MV-4-11 (cell line): ENCODE measurements at places on chromosomes 7 and 10.
A peak's percentile ranks its signal among the peaks of the same experiment; 100 is the strongest.

GRCh38 chr10:48364659-48365405 is 58.4 kb downstream of the MAPK8 start:
- no peak for DNase-seq

- DNase-seq = no peak
These were observed 28.3 kb upstream of the PLPP4 start for GRCh38 chr10:120428754-120429153.

GRCh38 chr10:31677195-31678138 is 251.2 kb downstream of the ARHGAP12 start:
- no peak for DNase-seq

DNA sequence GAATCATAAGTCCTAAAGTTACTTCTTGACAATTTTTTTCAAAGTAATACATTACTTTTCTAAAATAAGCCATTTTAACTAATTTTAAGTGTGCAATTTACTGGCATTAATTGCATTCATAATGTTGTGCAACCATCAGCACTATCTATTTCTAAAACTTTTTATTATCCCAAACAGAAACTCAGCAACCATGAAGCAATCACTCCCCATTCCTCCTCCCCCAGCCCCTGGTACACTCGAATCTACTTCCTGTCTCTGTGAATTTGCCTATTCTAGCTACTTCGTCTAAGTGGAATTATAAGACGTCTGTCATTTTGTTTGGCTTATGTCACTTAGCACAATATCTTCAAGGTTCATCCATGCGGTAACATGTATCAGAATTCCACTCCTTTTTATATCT is 84.9 kb downstream of the MKX start:
- peak; percentile 63 for DNase-seq

GRCh38 chr7:17016402-17017010 is 134.7 kb upstream of the AGR3 start:
- no peak for DNase-seq

DNA sequence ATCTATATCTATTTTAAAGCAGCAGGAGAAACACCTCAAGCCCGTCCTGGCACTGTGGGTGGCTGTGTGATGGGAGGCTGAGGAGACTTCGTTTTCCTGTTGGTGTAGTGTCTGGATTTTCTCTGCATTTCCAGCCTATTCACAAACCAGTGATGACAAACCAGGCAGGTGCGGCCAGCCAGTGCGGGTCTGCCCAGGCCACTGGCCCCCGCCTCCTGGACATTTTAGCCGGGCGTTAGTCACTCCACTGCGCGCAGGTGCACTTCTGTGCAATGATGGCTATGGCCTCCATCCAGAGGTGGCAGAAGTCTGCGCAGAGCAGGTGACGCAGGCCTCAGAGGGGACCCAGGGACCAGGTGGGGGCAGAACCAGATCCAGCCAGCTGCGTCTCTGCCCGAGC is 64.9 kb upstream of the PITRM1 start:
- DNase-seq = no peak

DNA sequence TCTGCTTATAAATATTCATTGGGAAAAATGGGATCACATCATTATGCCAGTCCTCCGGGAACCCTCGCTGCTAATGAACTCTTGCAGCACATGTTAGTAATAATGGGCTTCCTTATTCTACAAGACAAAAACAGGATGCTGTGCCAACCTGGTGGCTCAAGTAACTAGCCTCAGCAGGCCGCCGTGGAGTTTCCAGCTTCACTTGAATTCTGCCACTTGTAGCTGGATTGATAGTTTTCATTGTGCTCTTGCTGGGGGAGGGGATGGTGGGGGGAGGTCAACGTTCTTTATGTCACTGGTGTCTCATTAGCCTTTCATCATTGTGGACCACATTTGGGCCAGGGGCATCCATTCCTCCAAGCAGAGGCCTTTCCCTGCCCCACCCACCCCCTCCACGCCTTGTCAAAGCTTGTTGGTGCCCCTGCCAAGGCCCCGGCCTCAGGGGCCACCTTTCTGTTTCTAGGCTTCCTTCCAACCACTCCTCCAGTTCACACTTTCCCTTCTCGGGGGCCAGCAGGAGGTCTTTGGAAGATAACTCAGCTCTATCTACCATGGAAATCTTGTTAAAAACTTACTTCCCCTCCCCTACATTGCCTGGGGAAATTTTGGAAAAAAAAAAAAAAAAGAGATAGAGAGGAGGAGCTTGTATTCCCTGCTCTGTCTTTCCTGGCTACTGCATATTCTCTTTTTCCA is 153.9 kb downstream of the BMPER start:
- DNase-seq = no peak

- DNase-seq = no peak
These were observed 95.1 kb downstream of the NRBF2 start for GRCh38 chr10:63228237-63228636.
